ENCODE measurements at places on chromosomes 7 and 10.

DNA sequence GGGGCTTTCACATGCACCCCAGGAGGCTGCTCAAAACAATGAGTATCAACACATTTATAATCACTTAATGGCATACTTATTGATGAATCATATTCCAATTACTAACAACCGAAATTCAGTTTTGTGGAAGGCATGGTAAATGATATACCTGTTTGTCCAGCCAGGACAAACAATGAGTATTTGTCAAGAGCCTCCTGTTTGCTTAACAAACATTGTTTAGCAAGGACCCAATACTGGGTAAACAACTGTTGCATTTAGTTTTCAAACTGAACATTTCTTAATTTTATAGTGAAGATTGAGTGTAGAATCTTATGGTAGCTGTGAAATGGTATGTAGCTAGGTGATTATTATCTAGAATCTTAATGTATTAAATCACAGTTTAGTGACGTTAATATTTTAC, 473.7 kb downstream of the ATRNL1 start:
- no peak for DNase-seq

GRCh38 chr7:94397722-94398121, 3.0 kb downstream of the COL1A2 start:
- no peak for DNase-seq

- peak; percentile 71 for DNase-seq
Measured at GRCh38 chr7:6272481-6273323, at the start of gene CYTH3. CYTH3 (minus strand) TSS chr7:6272624; CDS start chr7:6272507, 117 bp downstream.

DNA sequence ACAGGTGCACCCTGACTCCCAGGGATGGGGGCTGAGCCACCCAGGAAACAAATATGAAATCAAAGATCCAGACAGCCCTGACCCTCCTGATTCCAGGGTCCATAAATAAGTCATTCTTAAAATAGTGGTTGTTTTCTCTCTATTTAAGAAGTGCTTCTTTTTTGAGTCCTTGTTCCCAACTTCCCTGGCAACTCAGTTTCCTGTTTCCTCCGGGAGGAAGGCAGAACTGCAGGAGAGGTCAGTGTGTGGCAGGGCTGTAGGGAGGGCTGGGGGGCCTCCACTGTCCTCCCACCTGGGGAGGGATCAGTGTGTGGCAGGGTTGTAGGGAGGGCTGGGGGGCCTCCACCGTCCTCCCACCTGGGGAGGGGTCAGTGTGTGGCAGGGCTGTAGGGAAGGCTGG, 88.7 kb upstream of the PDGFA start:
- no peak for DNase-seq

GRCh38 chr7:124403587-124403986, 362.0 kb downstream of the GPR37 start:
- DNase-seq, result no peak

- no peak for DNase-seq
Measured at GRCh38 chr7:155728116-155728515, 83.7 kb downstream of the RBM33 start.

DNA sequence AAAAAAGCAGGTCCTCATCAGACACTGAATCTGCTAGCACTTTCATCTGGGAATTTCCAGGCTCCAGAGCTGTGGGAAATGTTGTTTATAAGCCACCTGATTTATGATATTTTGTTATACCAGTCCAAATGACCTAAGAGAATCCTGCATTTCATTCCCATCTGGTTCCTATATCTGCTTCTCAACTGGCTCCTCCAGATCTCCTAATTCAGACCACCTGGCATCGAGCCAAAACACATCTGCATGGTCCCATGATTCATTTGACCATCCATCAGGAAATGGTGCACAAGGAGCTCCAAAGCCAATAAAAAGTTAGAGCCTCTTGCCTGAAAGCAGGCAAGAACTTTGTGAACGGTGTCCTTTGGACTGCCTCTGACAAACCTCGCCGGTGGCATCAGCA, 108.9 kb downstream of the IPMK start:
- no peak for DNase-seq

- no peak for DNase-seq
Measured at GRCh38 chr10:129915526-129916378, 48.3 kb downstream of the EBF3 start.

DNA sequence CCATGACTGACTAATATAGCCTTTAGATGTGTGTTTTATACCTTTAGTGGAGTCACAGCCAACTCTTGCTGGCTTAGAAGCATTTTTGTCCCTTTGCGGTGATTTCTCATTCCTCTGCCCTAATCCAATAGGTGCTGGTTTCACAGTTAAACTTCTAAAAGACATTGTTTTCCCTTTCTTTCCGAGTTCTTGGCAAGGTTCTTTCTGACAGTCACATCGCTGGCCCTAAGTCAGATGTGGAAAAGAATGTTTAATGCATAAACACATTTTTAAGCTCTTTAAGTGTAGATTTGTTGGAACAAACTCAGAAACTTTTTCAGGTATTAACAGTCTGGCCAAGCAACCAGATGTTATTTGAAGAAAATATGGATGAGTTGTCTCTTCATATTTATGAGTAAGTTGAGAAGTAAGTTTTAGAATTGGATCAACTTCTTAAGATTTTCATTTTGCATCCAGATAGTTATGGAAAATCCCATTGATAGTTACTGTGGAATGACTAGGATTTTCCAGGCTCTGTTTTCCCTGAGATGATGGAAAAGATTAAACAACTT, 4.1 kb downstream of the EPDR1 start:
- DNase-seq, result no peak

GRCh38 chr7:2698581-2699288, 10.7 kb downstream of the AMZ1 start:
- DNase-seq, result peak; percentile 53

DNA sequence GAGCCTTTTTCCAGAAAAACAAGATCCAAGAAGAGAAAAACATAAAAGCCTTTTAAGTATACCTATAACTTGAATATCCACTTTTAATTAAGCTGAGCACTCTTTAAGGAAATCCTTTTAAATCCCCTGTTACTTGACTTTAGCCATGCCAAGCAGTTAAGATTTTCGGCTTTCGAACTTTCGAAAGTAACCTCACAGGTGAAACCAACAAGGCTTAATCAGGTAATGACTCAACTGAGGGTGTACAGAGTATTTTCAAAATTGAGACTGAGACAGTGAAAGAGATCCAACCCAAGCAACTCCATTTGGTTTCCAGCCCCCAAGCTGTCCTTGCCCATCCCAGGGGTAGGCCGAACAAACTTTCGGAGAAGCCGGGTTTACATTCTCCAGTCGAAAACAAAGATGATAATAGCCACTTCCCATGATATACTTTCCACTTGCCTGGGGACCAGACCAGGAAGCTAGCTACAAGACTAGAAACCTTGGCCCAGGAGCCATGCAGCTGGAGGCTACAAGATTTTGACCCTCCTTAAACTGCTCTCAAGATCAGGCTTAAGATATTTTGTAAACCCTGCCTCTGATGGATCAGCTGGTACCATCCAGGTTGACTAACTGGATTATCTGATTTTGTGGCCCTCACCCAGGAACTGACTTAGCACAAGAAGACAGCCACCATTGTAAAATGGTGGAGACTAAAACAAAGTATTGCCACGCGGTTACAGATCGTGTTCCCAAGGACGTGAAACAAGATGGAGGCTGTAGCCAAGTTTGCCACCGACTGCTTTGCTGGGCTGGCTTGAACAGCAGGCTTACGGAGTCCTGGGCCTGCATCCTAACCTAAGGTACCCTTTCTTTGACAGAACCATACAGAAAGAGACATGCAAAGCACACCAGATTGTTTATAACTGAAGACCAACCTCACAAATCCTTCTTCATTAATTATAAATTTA, 32.3 kb downstream of the C1GALT1 start:
- DNase-seq, result no peak

- no peak for DNase-seq
Measured at GRCh38 chr7:76300166-76300731, 2.2 kb upstream of the HSPB1 start.

- no peak for DNase-seq
Measured at GRCh38 chr10:100349672-100350071, 2.6 kb downstream of the SCD start.

GRCh38 chr7:106848851-106849442, 16.1 kb upstream of the PIK3CG start:
- no peak for DNase-seq

DNA sequence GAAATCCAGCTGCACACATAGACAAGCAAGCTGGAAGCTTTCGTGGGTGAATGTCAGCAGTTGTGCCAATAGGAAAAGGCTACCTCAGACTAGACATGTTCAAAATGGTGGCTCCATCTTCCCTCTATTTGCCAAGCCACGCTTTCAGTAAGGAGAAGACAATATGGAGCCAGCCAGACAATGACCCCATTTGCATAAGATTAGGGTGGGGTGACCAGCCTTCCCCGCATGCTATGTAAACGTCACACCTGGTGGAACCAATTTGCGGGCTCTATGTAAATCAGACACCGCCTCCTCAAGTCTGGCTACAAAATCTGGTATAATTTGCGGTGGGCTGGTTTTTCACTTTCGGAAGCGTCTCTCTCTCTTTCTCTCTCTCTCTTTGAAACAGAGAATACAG, 297.4 kb upstream of the PCDH15 start:
- DNase-seq, result no peak

DNA sequence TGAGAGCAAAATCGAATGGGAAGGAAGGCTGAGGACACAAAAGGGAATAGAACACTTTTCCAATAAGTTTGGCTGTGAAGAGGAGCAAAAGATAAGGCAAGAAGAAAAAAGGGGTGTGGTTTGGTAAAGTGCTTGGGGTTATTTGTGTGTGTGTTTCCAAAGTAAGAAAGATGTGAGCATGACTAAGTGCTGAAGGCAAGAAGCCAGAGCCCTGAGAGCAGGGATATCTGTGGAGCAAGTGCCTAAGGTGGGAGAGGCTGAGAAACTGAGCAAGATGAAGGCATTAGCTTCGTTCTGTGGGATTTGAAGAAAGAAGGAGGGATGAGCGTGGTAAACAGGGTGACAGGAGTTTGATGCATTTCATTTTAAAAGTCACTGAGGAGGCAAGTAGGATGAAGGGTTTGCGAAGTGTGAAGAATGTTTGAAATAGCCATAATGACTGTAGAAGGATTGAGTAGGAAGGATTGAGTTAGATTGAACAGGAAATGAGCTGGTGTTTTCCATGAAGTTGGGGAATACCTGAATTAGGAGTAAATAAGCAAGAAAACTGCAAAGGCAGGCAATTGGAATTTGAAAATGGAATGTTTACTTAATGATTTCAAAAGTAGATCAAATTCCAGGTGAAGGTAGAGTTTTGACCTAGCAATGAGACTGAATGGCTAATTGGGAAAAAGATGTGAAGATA, 19.9 kb upstream of the SP4 start:
- no peak for DNase-seq

- DNase-seq, result peak; percentile 16
Measured at GRCh38 chr10:32795598-32796183, 162.3 kb downstream of the ITGB1 start.

DNA sequence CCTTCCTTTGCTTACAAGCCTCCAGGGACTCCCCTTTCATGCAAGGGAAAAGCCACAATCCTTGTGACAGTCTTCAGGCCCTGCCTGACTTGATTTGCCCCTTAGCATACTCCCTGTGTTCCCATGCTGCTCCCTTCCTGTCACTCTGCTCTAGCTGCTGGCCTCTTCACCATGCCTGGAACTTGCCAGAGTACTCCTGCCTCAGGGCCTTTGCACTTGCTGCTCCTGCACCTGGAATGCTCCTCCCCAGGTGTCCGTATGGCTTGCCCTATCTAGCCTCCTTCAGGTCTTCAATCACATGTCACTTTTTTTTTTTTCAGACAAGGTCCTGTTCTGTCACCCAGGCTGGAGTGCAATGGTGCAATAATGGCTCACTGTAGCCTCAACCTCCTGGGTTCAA, 22.8 kb upstream of the GOLGA7B start:
- DNase-seq, result no peak

DNA sequence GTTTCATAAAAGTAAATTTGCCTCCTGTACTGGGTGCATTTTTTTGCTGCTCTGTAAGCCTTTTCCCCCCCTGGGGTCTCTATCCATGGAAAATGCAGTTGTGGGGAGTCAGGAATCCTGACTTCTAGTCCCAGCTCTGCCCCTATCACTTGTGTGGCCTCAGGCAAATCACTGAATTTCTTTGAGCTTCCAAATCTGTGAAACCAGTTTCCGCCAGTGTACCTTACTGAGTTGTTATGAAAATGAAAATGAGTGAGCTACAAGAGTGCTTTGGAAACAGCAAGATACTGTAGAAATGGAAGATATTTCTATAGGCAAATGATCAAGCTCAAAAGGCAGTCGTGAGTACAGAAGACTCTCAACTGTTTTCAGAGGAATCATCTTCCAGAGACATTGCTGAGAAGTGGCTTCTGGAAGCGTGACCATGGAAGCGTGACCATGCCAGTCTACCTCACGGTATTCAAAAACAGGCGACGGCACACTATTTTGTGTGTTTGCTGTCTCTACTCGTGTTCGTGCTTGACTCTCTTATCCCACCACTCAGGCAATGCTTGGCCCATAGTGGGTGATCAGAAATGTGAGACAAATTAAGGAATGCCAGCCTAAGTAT, 107.4 kb downstream of the ATXN7L1 start:
- no peak for DNase-seq

- DNase-seq, result no peak
Measured at GRCh38 chr7:148884049-148884298, at the start of gene EZH2. EZH2 (minus strand) TSS chr7:148884291; CDS start chr7:148847298, 36,993 bp downstream.

GRCh38 chr10:11830836-11831519, 7.8 kb downstream of the PROSER2 start:
- no peak for DNase-seq

DNA sequence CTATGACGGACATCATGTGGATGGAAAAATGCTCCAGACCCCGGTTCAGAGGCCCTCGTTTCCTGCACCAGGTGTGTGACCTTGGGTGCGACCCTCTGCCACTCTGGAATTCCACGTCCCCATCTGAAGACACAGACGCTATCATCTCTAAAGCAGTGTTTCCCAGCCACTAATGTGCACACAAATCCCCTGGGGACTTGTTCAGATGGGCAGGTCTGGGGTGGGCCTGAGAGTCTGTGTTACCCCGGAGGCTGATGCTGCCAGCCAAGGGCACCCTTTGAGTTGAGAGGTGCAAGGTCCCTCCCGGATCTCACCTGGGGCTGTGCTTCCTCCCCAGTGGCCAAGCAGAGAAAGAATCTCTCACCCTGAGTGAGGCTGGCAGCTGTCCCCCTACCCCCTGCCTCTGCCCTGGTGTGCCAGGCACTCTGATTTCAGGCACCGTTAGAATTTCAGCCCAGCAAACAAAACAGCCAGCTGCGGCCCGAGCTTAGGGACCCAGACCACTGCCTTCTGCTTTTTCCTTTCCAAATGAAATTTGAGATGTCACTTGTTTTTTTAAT, 90.0 kb downstream of the SLIT1 start:
- DNase-seq, result no peak

Measured in stimulated activated CD4-positive, alpha-beta T cell treated with anti-CD3 and anti-CD28 coated beads, Interleukin-4, amount 100 ng/mL, for 24 hours (primary cell).